Cardiac muscle cell (in vitro differentiated cells and primary cell): ENCODE measurements at places on chromosomes 1 and 21. TPM values are rescaled to one million over a fixed set of nuclear protein-coding genes. Genes with fewer than 3 reads are reported as not detected.

PRKAA2 gene
- total RNA-seq = 7.1 and 15.0 TPM in 2 replicates

TMPRSS2 gene
- not detected in 2 replicates for total RNA-seq

DARS2 gene
- 9.3 and 15.6 TPM in 2 replicates for total RNA-seq

SCAMP3 gene
- total RNA-seq = 67.3 and 109 TPM in 2 replicates

DNA sequence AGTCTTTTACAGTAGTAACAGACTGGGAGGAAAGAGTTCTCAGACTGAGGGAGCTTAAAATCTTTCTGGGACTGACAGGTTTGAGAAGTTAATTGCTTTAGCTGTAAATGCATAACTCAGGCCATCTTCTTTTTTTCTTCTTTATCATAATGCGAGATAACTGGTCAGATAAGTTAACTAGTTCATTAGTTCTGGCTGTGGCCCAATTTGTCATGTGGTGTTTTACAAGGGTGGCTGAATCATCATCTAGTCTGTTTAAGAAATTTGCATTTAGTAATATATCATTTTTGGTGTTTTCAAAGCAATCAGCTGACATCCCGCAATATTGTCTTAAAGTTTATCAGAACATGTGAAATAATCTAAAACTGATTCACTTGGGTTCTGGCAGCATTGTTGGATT is 14.0 kb downstream of the HSD3B2 start:
- H3K27me3 ChIP-seq = no peaks in the 10 kb centered on the region
- no peaks in the 10 kb centered on the region for H3K4me1 ChIP-seq
- H3K27ac ChIP-seq = no peak overlapping the region
- DNase-seq = no peak
- H3K36me3 ChIP-seq = no peaks in the 10 kb centered on the region

DNA sequence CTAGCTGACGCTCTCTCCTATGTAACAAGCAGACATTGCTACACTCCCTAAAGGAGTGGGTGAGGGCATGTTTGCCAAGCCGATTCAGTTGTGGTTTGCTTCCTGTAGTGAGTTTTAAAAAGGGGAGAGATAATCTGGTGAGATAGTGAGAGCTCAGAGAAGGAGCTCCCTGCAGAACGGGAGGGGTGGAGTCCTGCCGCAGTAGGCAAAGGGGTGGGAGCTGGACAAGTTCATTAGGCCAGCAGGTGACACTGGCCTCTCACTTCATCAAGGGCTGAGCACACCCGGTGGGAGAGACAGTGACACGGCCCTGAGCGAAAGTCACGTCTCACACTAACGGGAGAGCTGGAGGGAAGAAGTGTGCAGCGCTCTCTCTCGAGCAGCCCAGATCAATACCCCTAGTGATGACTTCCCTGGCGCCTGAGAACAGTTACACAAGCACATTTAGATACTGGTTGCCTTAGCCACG is 144.0 kb upstream of the CD34 start:
- H3K27ac ChIP-seq = no peak overlapping the region
- no peaks in the 10 kb centered on the region for H3K27me3 ChIP-seq
- peaks cover 34% of the 10 kb centered on the region for H3K36me3 ChIP-seq
- H3K4me3 ChIP-seq = no peak overlapping the region

DNA sequence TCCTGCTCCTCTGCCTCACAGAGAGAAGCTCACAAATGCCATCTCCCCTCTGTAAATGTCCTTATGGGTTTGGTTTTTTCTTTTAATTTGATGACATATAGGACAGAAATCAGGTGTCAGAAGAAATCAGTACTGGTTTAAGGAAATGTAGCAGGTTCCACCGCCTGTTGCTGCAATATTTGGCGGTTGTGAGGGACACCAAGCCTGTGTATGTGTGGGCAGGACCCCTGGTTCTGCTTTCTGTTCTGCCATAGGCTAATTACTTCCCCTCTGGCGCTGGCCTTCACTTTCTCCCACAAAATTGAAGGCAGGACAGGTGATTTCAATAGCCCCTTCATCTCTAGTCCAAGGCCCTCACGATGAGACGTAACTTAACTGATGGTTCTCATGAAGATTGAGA is 69.2 kb downstream of the PRDM2 start:
- no peak overlapping the region for H3K4me3 ChIP-seq
- DNase-seq = no peak
- H3K36me3 ChIP-seq = peaks cover 6% of the 10 kb centered on the region
- peaks cover 9% of the 10 kb centered on the region for H3K4me1 ChIP-seq

DNA sequence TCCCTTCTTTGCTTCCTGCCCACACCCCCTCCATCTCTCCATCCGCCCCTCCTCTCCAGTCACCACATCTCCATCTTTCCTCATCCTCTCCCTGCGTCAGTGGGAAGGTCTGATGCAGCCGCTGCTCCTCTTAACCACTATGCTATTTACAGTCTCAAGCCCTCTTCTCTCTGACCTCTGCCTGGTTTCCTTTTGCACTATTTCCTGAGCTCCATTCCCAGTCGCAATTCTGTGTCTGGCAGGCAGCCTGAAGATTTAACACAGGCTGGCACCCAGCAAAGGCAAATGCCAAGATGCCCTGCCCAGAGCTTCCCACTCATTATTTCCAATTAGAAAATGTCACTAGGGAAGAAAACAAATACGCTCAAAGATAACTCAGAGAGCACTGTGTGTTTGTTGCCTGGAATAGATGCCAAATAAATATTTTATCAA is 89.6 kb upstream of the LPGAT1 start:
- no peaks in the 10 kb centered on the region for H3K4me1 ChIP-seq
- no peaks in the 10 kb centered on the region for H3K36me3 ChIP-seq
- no peak for DNase-seq
- H3K4me3 ChIP-seq = no peak overlapping the region

- no peak for DNase-seq
- H3K4me3 ChIP-seq = no peak overlapping the region
- H3K27me3 ChIP-seq = no peaks in the 10 kb centered on the region
- H3K4me1 ChIP-seq = peaks cover 21% of the 10 kb centered on the region
These were observed 206.8 kb downstream of the SLC45A1 start for GRCh38 chr1:8524627-8525157.

DNA sequence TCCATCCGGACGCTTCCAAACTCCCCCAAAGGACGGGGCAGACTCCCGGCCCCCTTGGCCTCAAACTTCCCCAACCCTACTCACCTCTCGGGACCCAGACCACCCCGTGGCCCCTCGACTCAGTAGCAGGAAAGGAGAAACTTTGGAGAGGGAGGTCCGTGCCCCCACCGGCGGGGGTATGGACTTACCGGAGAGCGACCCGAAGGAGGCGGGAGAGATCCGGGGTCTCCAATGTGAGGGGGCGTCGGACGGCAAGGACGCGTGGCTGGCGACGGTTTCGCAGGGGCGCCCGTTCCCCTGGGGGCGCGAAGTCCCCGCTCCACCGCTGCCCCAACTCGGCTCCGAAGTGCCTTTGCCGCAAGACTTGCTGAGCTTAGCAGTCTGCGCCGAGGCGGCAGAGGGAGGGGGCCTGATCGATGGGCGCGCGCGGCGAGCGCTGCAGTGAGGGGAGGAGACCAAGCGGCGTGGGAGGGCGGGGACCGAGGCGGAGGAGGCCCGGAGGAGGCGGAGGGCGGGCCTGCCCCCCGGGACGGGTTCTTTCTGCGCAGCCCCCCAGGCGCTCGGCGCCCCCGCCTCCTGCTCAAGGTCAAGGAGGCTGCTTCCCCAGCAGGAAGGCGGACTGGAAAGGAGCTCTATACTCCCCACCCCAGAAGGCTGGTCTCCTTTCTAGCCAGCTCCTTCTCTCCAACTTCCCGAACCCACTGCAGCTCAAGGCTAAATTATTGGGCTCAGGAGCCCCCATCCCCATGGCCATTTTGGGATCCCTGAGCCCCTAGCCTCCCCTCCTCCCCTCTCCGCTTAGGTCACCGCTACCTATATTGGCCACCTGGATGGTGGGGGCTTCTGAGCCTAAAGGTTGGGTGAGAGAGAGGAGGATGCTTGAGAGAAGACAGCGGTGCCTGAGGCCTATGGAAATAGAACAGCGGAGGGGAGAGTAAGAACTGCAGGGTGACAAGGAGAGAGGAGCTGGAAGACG is at the start of gene SYT2:
TSS of gene SYT2 (minus strand) at position 385 of the 976 bp plus-strand sequence. CDS start 104,682 bp downstream, outside the sequence.
- no peaks in the 10 kb centered on the region for H3K36me3 ChIP-seq
- H3K4me3 ChIP-seq = peak within 1 kb of the TSS; percentile 35
- DNase-seq = peak; percentile 79
- H3K27me3 ChIP-seq = peaks cover 79% of the 10 kb centered on the region

- H3K27me3 ChIP-seq = no peaks in the 10 kb centered on the region
- no peaks in the 10 kb centered on the region for H3K36me3 ChIP-seq
- DNase-seq = no peak
- no peak overlapping the region for H3K4me3 ChIP-seq
These were observed 12.8 kb downstream of the LRP8 start for GRCh38 chr1:53315046-53315445.

DNA sequence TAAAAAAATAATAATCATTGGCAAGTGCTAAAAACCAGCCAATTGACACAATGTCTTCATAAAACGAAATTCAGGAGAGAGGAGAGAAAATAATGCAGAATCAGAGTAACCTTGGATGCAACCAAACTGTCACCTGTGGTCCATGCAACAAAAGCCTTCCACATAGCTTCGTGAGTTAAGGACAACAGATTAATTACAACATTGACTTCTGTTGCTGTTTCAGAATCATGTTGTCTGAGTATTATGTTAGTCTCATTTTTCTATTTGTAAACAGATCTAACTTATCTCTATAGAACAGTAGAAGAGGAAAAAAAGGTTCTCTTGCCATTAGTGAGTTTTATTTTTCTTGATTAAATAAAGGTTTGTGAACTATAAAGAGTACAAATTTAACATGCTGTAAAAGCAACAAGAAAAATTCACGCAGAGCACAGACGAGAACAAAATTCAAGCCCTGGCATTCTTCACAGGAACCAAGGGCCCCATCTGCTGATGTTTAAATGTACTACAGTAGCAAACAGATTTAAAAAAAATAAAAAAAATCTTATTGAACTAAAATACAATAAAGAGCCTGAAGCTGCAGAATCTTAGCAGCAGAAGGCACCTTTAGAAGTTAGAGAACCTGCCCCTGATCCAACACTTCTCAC is 381.1 kb upstream of the PKN2 start:
- H3K4me1 ChIP-seq = peaks cover 3% of the 10 kb centered on the region
- no peak overlapping the region for H3K27ac ChIP-seq
- H3K4me3 ChIP-seq = no peak overlapping the region
- peak; percentile 64 for DNase-seq
- H3K27me3 ChIP-seq = no peaks in the 10 kb centered on the region

DNA sequence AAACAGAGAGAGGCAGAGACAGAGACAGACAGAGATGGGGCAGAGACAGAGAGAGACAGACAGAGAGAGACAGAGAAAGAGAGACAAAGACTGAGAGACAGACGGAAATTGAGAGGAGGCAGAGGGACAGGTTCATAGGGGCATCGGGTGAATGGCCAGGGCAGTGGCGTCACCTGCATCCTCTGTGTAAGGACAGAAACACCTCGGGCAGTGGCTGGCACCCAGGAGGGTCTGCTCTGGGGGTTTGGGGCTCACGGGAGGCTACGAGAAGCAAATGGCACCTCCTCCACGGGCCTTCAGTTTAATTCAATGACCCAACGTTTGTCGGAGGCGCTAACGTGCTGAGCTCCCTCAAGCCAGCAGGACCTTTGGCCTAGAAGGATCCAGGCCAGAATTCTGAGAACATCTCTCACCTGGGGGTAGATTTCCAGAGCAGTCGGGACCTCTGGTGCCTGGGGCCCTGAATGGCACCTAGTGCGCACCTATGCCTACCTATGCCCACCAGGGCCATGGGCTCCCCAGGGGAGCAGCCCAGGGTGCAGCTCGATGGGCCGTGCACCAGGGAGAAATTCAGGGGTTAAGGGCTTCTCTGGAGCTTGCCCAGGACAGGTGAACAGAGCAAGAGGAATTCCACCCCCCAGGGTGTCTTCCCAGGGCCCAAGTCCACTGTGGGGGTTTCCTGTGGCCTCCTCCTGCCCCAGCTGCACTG is 20.6 kb upstream of the PTTG1IP start:
- no peak for DNase-seq
- no peaks in the 10 kb centered on the region for H3K27me3 ChIP-seq
- H3K27ac ChIP-seq = no peak overlapping the region
- H3K36me3 ChIP-seq = no peaks in the 10 kb centered on the region
- no peaks in the 10 kb centered on the region for H3K4me1 ChIP-seq

DNA sequence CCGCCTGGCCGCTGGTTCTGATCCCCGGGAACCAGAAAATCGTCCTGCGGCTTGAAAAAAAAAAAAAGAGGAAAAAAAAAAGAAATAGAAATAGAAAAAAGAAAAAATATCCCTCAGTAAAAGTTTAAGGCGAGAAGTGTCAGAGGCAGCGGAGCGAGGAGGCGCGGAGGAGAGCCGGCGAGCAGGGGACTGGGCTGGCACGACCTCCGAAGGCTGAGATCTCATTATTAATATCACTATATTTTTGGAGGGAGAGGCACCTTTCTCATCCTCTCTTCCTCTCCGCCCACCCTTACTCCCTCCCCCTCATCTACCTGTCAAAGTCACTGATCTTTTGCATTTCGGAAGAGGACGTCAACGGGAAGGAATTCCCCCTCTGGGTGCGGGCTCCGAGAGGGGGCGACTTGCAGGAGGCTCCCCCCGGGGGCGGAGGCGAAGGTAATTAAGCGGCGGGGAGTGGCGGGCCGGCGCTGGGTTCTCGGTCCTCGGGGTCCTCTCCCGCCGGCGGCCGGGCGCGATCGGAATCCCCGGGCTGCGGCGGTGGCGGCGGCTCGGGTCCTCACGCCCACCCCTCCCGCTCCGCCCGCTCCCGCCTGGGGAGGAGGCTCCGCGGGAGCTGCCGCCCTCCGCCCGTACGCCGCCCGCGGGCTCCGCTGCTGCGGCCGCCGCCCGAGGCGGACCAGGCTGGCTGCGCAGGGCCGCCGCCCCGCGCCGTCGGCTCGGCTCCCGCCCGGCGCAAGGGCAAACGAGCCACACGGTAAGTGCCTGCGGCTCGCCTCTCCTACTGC is at the start of gene NTNG1:
TSS of gene NTNG1 (plus strand) at position 337 of the 788 bp plus-strand sequence.
- no peaks in the 10 kb centered on the region for H3K4me1 ChIP-seq
- H3K27me3 ChIP-seq = peaks cover 54% of the 10 kb centered on the region
- no peak within 1 kb of the TSS for H3K27ac ChIP-seq
- H3K4me3 ChIP-seq = peak within 1 kb of the TSS; percentile 27
- DNase-seq = peak; percentile 43
- H3K36me3 ChIP-seq = no peaks in the 10 kb centered on the region

- no peaks in the 10 kb centered on the region for H3K36me3 ChIP-seq
- no peaks in the 10 kb centered on the region for H3K4me1 ChIP-seq
- H3K27ac ChIP-seq = no peak overlapping the region
- H3K27me3 ChIP-seq = no peaks in the 10 kb centered on the region
These were observed 65.0 kb upstream of the ETV3 start for GRCh38 chr1:157203166-157203565.

DNA sequence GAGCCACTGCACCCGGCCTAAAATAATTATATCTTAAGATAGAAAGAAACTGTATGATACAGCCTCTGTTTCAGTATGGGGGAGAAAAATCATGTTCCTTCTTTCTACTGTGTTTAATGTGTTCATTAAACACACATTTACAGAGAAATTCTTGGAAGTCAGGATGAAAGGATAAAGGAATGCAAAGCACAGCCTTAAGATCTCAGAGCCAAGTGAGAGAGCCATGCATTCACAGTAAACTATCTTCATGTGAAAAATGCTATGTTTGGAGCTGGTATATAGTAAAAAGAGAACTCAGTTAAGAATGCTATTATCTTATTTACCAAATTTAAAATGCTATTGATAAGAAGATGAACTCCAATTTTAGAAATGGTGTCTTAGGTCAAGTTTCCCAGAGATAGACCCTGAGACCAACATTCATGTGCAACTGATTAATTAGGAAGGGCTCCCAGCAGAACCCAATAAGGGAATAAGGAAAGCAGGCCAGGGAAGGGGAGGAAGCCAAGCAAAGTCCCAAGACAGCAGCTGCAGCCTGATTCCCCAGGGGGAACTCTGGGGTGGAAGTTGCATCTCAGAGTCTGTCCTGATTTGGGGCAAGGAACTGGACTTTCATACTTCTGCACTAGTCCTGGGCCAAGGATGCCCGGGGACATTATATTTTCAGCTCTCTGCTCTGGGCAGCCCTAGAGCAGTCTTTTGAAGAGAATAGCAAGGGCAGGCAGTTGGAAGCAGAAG is 130.0 kb upstream of the ZNF648 start:
- H3K4me1 ChIP-seq = no peaks in the 10 kb centered on the region
- H3K27ac ChIP-seq = no peak overlapping the region
- DNase-seq = no peak
- H3K36me3 ChIP-seq = no peaks in the 10 kb centered on the region
- no peak overlapping the region for H3K4me3 ChIP-seq
